Peyer's patch (tissue), 4 donors: ENCODE measurements at places on chromosomes 6 and 20.

DNA sequence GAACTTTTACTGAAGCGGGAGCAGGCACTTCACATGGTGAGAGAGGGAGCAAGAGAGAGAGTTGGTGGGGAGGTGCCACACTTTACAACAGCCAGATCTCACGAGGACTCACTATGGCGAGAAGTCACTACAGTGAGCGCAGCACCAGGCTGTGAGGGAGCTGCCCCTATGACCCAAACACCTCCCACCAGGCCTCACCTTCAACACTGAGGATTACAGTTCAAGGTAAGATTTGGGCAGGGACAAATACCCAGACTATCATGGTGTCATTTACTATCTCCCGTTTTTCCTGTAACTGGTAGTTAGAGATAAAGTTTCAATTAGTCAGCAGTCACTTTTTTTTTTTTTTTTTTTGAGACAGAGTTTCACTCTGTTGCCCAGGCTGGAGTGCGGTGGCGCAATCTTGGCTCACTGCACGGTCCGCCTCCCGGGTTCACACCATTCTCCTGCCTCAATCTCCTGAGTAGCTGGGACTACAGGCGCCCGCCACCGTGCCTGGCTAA lies 7.8 kb downstream of the RBCK1 start:
- no peak for DNase-seq

GRCh38 chr20:63828951-63829350 lies 2.1 kb downstream of the ZBTB46 start:
- DNase-seq = no peak

- DNase-seq = no peak
These were observed 25.4 kb upstream of the GMNN start for GRCh38 chr6:24749297-24749696.

- DNase-seq = no peak
These were observed 80.1 kb upstream of the PTPRK start for GRCh38 chr6:128600397-128600951.

- no peak for DNase-seq
These were observed 45.5 kb upstream of the HLA-E start for GRCh38 chr6:30443657-30444450.

GRCh38 chr6:34129753-34130152 lies 16.1 kb downstream of the GRM4 start:
- no peak for DNase-seq

- no peak for DNase-seq
These were observed 21.2 kb upstream of the ADIG start for GRCh38 chr20:38559764-38560163.

- no peak for DNase-seq
These were observed 31.4 kb downstream of the NCOA6 start for GRCh38 chr20:34794006-34794585.

DNA sequence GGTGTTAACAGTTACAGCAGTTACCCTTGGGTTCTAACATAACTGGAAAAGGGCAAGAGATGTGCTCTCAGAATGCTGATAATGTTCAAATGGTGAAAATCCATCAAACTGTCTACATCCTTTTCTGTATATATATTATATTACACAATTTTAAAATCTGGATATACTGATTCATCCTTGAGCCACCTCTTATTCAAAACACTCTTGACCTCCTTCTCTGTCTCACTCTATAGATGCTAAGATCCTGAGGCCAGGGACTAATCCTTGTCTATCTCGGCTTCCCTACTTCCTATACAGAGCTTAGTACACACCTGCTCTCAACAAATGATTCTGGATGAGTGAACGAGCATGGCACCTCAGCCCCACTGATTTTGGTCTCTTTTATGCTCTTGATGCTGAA lies 47.3 kb downstream of the HIVEP2 start:
- no peak for DNase-seq
